ENCODE measurements at places on chromosomes 3 and 15. TPM values are rescaled to one million over a fixed set of nuclear protein-coding genes. Genes with fewer than 3 reads are reported as not detected.

- DNase-seq = no peak
- no peaks in the 10 kb centered on the region for H3K27me3 ChIP-seq
- no peaks in the 10 kb centered on the region for H3K4me1 ChIP-seq
- H3K36me3 ChIP-seq = no peaks in the 10 kb centered on the region
- H3K4me3 ChIP-seq = no peak overlapping the region
- no peak overlapping the region for H3K27ac ChIP-seq
These were observed 152.1 kb downstream of the NEK10 start for GRCh38 chr3:27216955-27217552.

- H3K27ac ChIP-seq = no peak overlapping the region
- H3K36me3 ChIP-seq = no peaks in the 10 kb centered on the region
- no peak for DNase-seq
- H3K4me1 ChIP-seq = no peaks in the 10 kb centered on the region
- no peak overlapping the region for H3K4me3 ChIP-seq
These were observed 235.8 kb downstream of the RAP2B start for GRCh38 chr3:153397794-153398193.

Gene TRH
- not detected for total RNA-seq

DNA sequence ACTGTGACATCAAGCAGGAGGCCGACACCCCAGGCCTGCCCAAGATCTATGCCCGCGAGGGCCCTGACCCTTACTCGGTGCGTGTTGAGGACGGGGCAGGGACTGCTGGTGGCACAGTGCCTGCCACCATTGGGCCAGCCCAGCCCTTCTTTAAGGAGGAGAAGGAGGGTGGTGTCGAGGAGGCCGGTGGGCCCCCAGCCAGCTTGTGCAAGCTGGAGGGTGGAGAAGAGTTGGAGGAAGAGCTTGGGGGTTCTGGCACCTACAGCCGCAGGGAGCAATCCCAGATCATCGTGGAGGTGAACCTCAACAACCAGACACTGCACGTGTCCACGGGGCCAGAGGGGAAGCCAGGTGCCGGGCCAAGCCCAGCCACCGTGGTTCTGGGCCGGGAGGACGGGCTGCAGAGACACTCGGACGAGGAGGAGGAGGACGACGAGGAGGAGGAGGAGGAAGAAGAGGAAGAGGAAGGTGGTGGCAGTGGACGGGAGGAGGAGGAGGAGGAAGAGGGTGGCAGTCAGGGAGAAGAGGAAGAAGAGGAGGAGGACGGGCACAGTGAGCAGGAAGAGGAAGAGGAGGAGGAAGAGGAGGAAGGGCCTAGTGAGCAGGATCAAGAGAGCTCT, 5.4 kb downstream of the ZBTB47 start:
- peaks cover 3% of the 10 kb centered on the region for H3K36me3 ChIP-seq
- no peak for DNase-seq
- no peaks in the 10 kb centered on the region for H3K27me3 ChIP-seq

GRCh38 chr15:25939122-25939521, 76.0 kb upstream of the ATP10A start:
- no peak for DNase-seq
- H3K27me3 ChIP-seq = no peaks in the 10 kb centered on the region
- no peak overlapping the region for H3K27ac ChIP-seq
- no peak overlapping the region for H3K4me3 ChIP-seq

Gene DNAJB11
- 103 TPM for total RNA-seq

DNA sequence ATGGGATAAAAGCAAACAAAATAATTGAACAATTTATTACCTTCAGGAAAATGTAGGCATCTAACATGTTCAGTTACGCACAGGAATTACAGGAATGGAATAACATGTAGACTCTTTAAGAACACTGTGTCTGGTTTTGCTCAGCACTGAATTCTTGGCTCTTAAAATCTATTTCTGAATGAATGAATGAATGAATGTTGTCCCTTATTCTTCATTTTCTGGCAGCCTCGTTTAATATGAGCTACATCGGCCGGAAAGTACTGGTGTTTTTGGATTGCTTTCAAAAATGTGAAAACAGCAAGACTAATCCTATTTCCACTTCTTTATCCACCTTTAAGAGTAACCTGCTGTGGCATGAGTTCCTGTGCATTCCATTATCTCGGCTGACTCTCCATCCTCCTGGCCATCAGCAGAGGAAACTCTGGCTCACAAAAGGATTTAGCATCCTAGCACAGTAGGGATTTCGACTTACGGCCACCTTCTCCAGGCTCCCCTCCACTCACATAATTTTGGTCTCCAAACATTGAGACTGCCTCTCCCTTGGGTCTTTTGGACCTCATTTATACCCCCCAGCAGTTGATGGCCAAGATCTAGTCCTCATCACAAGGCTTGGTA, 145.3 kb downstream of the FOXP1 start:
- H3K27ac ChIP-seq = no peak overlapping the region
- no peaks in the 10 kb centered on the region for H3K36me3 ChIP-seq
- H3K27me3 ChIP-seq = no peaks in the 10 kb centered on the region
- H3K4me3 ChIP-seq = no peak overlapping the region
- DNase-seq = peak; percentile 35
- no peaks in the 10 kb centered on the region for H3K4me1 ChIP-seq

- no peak for DNase-seq
- H3K4me1 ChIP-seq = peaks cover 8% of the 10 kb centered on the region
- H3K27me3 ChIP-seq = no peaks in the 10 kb centered on the region
- no peaks in the 10 kb centered on the region for H3K36me3 ChIP-seq
- H3K27ac ChIP-seq = no peak overlapping the region
- no peak overlapping the region for H3K4me3 ChIP-seq
These were observed 61.5 kb upstream of the FNDC3B start for GRCh38 chr3:171977860-171978259.

Gene PROK2
- 1.2 TPM for total RNA-seq

DNA sequence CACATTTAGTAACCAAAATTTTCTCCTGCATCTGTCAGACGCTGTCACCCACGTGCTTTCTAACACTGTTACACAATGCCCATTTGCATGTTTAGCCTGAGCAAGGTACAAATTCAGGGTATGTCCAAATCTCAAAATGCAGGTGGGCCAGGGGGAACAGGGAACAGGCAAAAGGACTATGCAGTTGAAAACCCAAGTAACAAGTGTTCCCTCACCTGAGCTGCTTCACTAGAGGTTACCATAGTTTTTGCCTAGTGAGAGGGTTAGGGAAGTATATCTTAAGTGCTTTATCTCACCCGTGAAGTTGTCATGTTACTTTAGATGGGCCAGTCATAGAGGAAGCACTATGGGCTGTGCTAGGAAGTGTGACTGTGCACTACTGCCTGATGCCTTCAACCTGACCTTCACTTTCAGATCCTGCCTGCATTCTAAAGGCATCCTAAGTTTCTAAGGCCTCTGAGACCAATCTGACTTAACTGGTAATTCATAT, 6.0 kb upstream of the TMEM87A start:
- H3K27me3 ChIP-seq = no peaks in the 10 kb centered on the region
- no peak overlapping the region for H3K27ac ChIP-seq
- H3K4me3 ChIP-seq = no peak overlapping the region
- H3K36me3 ChIP-seq = no peaks in the 10 kb centered on the region
- H3K4me1 ChIP-seq = peaks cover 8% of the 10 kb centered on the region
- no peak for DNase-seq

Gene VGLL3
- total RNA-seq = 26.8 TPM

DNA sequence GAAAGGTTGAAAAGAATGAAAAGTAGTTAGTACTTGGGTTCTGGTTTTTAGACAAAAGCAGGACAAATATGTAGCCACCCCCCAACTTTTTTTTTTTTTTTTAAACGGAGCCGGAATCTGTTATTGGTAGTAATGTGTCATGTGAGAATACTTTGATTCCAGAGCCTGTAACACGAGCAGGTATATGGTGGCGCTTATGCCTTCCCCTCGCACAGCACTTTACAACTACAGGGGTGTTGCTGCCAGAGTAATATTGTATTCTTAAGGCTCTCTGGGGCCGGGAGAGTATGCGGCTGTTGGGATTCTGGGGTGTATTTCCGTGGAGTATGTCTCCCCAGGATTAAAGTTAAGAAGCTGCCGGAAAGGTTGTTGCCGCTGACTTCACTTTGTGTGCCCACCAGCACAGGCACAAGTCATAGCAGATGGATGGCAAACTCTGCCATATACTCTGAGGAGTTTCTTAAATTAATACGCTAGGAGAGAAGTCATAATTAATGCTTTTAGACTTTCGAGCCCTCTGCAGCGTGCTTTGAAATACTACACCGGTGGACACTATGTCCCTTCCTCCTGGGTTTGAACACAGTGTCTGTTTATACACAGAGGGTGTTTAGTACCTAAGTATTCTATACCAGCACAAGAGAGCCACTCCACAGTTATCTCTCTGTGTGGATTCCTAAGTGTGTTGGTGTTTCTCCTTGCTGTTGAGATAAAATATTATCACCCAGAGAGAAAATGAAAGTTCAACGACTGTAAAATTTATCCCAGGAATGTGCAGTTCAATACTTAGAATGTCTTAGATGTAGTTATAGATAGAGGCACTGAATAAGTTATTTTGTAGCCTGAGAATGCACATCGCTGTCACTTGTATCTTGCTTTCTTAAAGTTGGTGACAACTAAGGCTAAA, 1.4 kb downstream of the MBNL1 start:
- H3K4me3 ChIP-seq = peak overlapping the region; percentile 82
- no peaks in the 10 kb centered on the region for H3K36me3 ChIP-seq
- H3K4me1 ChIP-seq = peaks cover 23% of the 10 kb centered on the region
- H3K27me3 ChIP-seq = no peaks in the 10 kb centered on the region
- H3K27ac ChIP-seq = peak overlapping the region; percentile 93

Gene C3orf20
- 0.17 TPM for total RNA-seq

Gene ARPP19
- total RNA-seq = 186 TPM

Gene SPG21
- 89.1 TPM for total RNA-seq

Gene KCNMB2
- not detected for total RNA-seq

Gene CADM2
- 3.7 TPM for total RNA-seq

DNA sequence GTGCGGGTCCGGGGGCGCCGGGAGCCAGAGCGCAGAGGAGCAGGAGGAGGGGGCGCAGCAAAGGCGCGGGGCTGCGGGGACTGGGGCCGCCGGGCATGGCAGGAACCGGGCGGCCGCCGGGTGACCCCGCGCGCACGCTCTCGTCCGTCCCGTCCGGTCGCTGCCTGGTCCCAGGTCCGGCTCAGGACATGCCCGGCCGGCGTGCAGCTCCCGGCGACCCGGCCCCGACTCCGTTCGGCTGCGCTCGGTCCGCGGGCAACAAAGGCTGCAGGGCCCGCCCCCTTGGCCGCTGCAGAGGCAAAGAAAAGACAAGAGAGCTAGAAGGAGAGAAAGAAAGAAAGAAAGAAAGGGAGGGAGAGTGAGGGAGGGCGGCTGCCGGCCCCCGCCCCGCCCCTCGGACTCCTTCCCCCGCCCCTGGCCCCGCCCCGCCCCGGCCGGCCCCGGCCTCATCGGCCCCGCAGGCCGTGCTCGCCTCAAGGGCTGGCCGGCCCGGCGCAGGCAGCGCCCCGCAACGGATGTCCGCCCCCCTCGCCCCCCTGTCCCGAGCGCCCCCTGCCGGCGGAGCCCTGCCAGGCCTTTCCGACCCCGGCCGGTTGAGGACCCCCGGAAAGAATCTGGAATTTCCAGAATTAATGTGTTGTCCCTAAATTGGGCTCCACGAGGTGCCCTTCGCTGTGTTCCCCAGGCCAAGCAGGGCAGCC, at the start of gene ADAMTS7:
Gene ADAMTS7 (minus strand): TSS at position 341 of the 701 bp plus-strand sequence. CDS start 244 bp downstream, at position 97.
- H3K4me3 ChIP-seq = peak within 1 kb of the TSS; percentile 47
- H3K27ac ChIP-seq = no peak within 1 kb of the TSS
- DNase-seq = peak; percentile 31
- no peaks in the 10 kb centered on the region for H3K36me3 ChIP-seq
- H3K4me1 ChIP-seq = no peaks in the 10 kb centered on the region

DNA sequence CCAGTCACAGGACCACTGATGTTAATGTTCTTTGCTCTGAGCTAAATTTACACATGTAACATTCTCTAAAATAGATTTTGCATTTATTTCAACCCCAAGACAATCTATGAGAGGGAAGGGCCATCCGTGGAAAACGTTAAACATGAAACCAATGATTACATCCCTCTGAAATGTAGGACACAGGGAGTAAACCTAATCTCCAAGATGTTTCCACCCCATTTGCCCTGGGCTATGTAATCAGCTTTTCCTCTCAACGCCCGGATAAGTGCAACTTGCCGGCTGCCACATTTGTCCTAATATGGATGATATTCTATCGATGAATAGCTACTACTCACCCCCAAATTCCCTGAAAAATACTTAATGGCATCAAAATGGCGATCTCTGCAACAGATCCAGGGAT, 6.4 kb upstream of the FMN1 start:
- no peaks in the 10 kb centered on the region for H3K36me3 ChIP-seq
- no peak overlapping the region for H3K4me3 ChIP-seq
- H3K27me3 ChIP-seq = peaks cover 21% of the 10 kb centered on the region
- no peak for DNase-seq

Gene ATP13A5
- not detected for total RNA-seq

Gene FAM162A
- 58.1 TPM for total RNA-seq

DNA sequence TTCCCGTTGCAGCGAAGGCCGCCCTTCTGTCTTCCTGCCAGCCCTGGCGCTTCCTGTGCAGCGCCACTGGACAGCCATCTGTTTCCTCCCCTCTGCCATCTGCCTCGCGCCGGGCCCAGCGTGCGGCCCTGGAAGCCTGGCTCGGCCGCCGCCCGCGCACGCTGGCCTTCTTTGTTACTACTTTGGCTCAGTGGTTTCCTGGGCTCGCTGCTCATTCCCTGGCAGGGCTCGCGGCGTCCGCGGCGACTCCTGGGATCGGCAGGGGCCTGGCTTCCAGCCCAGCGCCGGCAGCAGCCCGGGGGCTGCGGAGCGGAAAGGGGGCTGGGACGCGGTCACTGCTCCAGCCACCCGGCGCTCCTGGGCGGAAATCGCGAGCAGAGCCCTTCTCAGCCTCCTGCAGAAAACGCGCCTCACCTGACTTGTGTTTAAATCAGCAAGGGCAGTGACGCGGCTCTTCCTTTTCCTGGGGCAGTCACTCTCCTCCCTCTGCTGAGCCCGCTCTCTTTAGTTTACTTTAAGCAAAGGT, 10.0 kb downstream of the CMTM7 start:
- peak overlapping the region; percentile 35 for H3K4me3 ChIP-seq
- DNase-seq = peak; percentile 71
- H3K27me3 ChIP-seq = peaks cover 6% of the 10 kb centered on the region

DNA sequence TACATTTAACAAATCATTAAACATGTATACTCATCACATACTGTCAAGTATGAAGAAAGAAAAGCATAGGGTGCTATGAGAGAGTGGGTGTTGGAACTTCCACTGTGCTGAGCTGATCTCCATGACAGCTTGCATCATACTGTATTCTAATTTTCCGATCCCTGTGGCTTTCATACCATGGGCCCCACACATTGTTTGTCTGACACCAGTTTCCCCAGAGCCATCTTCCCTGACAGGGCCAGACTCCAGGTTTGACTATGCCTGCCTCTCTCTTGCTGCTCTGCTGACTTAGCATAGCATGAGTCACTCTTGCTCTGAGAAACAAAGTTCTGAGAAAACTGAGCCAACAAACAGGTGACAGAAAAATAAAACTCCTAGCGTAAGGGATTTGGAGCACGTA, 37.0 kb upstream of the CASR start:
- no peaks in the 10 kb centered on the region for H3K36me3 ChIP-seq
- no peaks in the 10 kb centered on the region for H3K4me1 ChIP-seq
- no peak overlapping the region for H3K4me3 ChIP-seq
- H3K27me3 ChIP-seq = no peaks in the 10 kb centered on the region
- no peak overlapping the region for H3K27ac ChIP-seq
